ENCODE measurements at places on chromosomes 7 and 10.

GRCh38 chr7:147912946-147913638 is 677.5 kb upstream of the C7orf33 start:
- DNase-seq: no peak

- no peak for DNase-seq
Measured at GRCh38 chr10:84012831-84013458, 126.4 kb upstream of the GHITM start.

DNA sequence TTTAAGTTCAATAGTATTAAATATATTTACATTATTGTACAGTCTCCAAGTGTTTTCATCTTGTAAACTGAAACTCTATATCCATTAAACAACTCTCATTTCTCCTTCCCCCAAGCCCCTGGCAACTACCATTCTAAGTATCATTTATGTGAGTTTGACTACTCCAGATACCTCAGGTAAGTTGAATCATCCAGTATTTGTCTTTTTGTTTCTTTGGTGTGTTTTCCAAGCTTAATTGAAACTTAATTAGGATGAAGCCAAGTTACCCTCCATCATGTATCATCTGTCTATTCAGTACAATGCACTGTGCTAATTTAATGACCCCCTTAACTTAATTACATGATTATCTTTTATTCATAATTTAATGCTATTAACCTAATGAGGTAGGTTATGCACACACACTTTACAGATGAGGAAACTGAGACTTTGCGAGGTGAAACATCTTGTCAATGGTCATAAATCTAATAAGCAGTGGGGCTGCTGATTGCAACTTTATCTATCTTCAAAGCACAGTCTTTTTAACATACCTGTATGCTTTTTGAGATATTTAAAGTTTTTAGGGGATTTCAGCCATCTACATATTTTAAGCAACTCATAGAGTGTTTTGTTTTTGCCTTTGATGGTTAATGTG is 663 bp downstream of the MACC1 start:
- no peak for DNase-seq

- no peak for DNase-seq
Measured at GRCh38 chr10:86047588-86047987, 319.0 kb downstream of the GRID1 start.

DNA sequence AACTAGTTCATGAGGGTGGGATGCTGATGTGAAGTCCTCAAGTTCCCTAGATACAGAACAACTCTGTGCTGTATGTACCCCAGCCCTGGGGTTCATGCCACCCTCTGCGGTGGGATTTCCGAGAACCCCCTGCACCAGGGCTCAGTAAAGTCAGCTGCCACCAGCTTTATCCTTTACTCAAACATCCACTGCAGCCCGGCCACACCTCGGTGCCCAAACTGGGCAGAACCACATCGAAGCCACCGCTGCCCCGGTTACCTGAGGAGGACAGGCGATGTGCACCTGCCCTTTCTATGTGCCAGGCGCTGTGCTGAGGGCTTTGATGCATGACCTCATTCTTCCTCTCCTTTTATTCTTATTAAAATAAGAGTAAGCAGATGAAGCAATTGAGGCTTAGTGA is 9.9 kb upstream of the CALML5 start:
- DNase-seq: no peak

DNA sequence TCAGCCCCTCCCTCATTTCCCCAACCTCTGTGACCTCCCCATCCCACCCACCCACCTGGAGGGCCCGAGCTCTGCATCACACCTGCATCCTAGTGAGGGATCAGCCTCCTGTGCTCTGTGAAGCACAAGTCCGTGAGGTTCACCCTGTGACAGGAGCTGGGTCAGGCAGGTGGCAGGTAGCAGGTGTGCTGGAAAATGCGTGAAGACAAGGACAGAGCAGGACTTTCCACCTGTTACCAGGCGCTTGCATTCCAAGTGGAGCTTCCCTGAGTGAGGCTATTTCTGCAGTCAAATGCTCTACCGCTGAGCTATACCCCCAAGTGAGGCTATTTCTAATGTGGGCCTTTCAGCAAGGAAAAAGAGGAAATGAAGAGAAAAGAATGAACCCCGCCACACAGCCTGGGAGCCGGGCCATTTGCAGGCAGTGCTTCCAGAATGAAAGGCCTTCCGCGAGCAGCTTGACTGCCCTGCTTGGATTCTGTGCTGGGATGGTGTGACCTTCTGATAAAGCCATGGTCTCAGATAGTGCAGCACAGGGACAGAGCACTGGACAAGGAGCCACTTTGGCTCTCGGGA is 13.3 kb upstream of the CPXM2 start:
- no peak for DNase-seq

DNA sequence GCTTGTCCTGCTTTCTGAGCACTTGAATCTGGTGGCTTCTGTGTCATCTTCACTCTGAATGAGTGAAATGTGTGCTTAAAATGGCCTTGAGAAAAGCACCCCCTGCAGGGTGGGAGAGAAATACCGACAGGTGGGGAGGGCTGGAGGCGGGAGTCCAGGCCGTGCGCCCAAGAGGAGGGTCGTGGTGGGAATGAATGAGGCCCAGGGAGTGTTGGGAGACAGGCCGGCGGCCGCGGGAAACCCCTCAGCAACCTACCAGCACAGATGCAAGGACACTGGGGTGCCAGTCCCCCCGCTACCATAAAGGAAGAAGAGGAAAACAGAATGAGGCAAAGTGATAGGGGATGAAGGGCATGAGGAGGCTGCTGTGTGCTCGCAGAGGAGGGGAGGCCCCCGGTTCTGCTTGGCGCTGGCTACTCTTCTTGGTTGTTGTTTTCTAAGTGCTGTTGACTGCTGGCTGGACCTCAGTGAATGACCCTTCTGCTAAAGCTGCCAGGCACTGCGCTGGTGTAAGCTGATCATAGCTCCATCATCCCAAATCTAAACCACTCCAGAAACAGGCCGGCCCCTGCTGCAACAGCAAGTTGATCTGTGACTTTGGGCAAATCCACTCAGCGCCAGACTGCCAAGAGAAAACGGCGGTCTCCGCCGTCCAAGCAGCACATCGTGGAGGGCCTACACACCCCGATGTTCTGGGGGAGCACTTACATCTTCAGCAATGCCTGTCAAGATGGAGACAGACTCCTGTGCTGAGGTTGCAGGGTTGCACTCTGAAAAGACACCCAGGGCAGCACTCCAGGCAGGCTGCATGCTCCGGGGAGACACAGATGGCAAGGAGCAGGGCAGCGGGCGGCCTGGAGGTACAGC is 378.5 kb downstream of the DNAJB6 start:
- DNase-seq: no peak

- DNase-seq: no peak
Measured at GRCh38 chr7:42690794-42691639, 220.9 kb downstream of the C7orf25 start.
